ENCODE measurements at places on chromosomes 11 and 22.
A peak's percentile ranks its signal among the peaks of the same experiment; 100 is the strongest.

DNA sequence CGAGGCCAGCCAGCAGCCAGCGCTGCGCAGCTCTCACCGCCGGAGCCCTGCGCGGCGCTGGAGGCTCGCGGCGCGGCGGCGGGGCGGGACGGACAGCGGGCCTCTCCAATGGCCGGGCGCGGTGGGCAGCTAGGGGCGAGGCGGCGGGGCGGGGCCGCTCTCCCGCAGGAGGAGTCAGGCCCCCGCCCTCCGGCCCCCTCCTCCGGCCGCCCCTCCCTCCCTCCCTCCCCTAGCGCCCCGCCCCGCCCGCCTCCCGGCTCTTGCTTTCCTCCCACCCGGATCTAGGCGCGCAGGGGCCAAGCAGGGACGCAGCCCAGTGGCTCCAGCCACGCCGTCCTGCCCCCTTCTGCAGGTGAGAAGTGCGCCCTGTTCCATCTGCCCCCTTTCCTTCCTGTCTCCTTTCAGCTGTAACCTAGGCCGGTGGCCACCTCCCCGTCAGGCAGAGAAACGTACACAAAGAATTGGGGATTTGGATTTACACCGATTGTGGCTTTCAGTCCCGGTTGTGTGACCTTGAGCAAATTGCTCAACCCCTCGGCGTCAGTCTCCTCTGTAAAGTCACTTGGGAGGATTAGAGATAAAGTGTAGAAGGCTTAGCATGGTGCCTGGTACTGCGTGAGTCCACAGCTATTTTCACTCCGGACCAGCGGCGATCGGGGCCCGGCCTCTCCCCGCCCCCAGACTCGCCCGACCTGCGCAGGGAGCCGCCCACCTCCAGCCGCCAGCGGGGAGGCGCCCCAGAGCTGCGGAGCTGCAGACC is at the start of gene FZD4:
Gene FZD4 (minus strand): TSS at position 35 of the 760 bp plus-strand sequence. CDS start 310 bp downstream, outside the sequence.
- peak; percentile 78 for DNase-seq

- no peak for DNase-seq
Measured at GRCh38 chr22:26635117-26635516, 13.4 kb downstream of the CRYBA4 start.

DNA sequence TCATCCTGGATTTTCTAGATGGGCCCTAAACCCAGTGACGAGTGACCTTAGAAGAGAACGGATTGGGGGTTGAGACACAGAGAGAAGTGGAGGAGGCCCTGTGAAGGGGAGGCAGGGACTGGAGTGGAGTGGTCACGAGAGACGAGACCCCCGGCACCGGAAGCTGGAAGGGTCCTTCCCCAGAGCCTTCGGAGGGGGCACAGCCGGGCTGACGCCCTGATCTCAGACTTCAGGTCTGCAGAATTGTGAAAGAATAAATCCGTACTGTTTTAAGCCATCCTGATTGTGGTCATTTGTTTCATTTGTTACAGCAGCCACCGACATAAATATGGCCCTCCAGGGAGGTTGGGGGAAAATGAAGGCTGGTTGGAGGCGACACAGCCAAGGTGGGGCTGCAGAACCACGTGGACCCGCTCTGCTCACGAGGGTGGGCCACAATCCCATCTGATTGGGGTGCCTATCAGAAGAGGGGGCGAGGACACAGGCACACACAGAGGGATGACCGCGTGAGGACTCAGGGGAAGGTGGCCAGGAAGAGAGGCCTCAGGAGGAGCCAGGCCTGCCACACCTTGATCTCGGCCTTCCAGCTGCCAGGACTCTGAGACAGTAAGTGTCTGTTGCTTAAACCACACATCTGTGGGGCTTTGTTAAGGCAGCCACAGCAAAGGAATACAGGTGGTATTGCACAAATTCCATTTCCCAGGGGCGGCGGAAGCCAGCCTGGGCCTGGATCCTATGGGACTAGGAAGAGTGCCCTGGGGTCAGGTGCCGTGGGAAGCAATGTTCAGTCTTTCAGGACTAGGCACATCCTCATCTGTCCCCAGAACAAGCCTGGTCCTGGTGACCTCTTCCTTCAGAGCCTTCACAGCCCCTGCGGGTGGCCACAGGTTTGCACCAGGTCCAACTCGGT is 73.3 kb upstream of the SHANK2 start:
- DNase-seq: no peak

- no peak for DNase-seq
Measured at GRCh38 chr11:102874852-102875251, at the start of gene MMP12. Gene MMP12 (minus strand): TSS chr11:102874982. CDS start chr11:102874937, 45 bp downstream.

DNA sequence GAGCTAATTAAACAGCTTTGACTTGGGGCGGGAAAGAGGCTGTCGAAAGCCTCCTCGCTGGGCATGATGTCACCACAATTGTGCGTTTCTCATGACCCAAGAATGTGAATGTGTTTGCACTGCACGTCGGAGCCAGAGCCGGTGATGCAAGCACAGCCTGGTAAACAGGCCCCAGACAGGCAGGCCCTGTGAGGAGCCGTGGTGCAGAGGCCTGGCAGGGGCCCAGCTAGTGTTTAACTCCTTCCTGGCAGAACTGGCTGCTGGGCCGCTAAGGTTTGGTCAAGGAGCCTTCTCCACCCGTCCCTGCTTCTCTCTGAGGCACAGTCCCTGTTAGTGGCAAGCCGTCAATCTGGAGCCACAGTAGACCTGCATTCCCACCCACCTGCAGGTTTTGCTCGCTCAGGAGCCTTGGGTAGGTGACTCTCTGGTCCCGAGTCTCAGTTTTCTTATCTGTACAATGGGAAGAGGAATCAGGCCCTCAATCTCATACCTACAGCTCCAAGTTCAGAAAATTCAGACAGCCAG is 25.4 kb upstream of the SMTN start:
- peak; percentile 69 for DNase-seq

Data from right renal pelvis (tissue), 4 donors.